ENCODE measurements at places on chromosomes 11 and 22.

- DNase-seq, result no peak
Measured at GRCh38 chr22:45995405-45996101, 18.6 kb upstream of the WNT7B start.

- DNase-seq, result no peak
Measured at GRCh38 chr22:17694193-17694592, 55.6 kb downstream of the BCL2L13 start.

GRCh38 chr11:29214833-29215232 lies 802.0 kb downstream of the KCNA4 start:
- no peak for DNase-seq

DNA sequence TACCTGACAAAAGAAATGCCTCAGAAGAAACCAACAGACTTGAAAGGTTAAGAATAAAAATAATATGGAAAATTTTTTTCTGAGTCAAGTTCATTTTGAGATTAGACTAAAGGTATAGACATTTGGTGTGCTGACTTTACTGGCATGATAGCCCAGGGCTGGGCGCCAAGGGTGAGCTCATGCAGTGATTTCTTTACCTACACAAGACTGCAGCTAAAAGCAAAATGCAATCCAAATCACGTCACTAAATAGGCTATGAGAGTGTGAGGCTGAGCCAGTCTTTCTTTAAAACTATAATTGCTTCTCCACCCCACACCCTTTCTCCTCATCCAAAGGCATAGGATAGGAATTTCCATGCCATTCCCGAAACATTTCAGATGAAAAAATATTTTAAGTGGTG lies 196.5 kb downstream of the FAM76B start:
- no peak for DNase-seq

DNA sequence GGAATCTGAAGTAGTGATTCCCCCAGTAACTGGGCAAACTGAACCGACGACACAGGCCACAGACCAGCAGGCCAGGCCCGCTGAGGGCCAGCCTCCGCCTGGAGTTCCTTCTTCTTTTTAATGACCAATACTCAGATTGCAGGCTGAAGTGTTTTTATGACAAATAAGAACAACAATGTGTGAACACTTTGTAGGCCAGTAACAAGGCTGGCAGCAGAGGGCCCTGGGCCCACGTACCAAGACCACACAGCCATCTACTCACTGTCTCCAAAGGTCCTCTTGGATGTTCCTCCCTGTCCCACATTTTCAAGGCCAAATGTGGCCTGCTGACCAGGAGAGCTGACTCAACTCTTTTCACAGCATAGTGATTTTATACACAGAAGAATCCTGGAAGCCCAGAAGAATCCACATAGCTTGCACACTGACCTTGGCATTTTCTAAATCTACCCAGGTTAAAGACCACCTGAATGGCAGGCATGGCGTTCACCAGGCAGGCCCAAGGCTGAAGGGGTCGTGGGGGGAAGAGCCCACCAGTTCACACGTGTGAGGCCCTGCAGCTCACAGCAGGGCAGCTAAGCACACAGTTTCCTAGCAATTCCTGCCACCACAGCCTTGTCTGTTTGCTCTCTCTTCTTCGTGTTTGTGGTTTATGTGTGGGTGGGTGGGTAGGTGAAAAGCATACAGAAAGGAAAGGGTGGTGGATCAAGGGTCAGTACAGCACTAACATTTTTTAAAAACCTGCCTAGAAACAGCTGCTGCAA lies 13.3 kb downstream of the SMCO4 start:
- DNase-seq, result no peak

DNA sequence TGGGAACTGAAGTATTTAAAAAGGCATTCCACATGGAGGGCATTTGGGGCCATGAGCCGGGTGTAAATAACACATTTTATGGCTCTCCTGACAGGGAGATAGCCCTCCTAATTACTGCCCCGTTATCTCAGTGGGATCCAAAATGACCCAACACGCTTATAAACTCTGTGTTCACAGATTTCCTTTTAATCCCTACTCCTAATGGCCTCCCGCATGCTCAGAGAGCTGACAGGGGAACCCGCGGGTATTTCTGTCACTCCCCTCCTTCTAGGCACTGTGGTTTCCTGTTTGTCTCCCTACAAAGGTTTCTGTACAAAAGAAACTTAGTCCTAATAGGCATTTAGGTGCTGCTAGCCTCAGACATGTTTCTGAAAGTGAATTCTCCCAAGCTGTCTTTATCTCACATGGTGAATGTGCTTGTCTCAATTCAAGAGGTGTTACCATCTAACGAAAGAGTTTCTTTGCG lies 202.8 kb upstream of the SEZ6L start:
- no peak for DNase-seq

- DNase-seq, result no peak
Measured at GRCh38 chr11:47271961-47272661, 2.2 kb downstream of the MADD start.

- no peak for DNase-seq
Measured at GRCh38 chr22:20002128-20002527, 14.5 kb downstream of the ARVCF start.

DNA sequence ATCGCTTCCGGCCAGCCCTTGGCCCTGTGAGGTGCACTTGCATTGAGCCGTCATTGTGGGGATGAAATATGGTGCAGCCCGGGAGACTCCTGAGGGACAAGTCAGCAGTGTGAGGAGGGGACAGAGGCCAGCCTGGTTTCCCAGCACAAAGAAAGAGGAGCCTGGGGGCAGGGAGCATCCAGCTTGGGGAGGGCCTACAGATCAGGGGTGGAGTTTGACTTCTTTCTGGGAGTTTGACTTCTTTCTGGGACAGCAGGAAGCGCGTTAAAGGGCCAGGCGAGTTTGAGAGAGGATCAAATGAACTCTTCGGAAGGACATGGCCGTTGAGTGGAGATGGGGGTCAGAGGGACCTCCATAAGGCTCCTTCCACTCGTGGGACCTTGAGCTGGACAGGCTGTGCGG lies 91.9 kb downstream of the LRRC32 start:
- no peak for DNase-seq

DNA sequence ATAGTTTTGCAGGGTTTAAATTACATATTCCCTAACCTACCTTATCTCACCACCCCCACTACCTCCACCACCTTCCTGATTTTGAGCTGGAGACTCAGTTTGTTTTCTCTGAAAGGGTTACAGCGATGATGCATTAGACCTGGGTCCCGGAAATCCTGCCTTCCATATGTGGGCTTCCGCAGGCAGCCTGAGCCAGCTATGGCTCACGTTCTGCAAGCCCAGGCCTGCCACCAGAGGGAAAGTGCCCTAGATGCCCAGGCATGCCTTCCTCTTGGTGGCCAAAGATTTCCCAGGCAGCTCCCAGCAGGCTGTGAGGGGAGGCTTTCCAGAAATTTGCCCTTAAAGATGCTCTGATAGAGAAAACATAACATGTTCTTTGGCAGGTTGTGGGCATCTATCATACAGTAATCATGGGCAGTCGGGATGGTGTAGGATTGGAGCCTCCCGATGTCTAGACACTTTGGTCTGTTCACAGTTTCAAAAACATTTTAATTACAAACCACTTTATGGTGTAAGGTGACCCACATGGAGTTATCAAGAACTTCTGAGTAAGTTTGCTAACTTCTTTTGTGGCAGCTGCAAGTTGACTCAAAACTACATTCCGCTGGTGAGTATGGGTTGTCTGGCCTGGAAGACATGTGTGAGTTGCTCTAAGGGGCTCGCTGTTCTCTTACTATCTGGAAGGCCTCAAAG lies 79.3 kb downstream of the MICAL2 start:
- no peak for DNase-seq

- no peak for DNase-seq
Measured at GRCh38 chr11:43955381-43956118, 13.1 kb downstream of the C11orf96 start.

GRCh38 chr11:74710281-74710938 lies 20.8 kb downstream of the CHRDL2 start:
- no peak for DNase-seq

DNA sequence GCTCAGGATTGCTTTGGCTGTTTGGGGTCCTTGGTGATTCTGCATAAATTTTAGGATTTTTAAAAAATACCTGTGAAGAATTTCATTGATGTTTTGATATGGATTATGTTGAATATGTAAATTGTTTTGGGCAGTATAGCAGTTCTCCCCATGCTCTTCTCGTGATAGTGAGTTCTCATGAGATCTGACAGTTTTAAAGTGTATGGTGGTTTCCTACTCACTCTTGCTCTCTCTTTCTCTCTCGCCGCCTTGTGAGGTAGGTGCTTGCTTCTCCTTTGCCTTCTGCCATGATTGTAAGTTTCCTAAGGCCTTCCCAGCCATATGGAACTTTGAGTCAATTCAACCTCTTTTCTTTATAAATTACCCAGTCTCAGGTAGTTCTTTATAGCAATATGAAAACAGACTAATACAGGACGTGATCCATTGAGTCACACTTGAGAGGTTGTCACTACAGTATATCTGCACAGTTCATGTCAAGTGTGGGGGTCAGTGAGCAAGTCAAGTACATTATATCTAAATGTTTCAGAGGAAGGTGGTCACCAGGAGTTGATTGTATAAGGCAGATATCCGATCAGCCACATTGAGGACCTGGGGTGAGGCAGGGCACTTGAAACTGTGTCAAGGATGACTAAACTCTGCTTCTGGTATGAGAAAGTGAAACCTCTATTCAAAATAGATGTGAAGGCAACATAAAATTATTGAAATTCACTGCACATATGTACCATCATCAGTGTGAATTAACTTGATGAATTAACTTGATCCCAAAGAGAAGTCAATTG lies 70.7 kb upstream of the CCDC179 start:
- DNase-seq, result no peak

DNA sequence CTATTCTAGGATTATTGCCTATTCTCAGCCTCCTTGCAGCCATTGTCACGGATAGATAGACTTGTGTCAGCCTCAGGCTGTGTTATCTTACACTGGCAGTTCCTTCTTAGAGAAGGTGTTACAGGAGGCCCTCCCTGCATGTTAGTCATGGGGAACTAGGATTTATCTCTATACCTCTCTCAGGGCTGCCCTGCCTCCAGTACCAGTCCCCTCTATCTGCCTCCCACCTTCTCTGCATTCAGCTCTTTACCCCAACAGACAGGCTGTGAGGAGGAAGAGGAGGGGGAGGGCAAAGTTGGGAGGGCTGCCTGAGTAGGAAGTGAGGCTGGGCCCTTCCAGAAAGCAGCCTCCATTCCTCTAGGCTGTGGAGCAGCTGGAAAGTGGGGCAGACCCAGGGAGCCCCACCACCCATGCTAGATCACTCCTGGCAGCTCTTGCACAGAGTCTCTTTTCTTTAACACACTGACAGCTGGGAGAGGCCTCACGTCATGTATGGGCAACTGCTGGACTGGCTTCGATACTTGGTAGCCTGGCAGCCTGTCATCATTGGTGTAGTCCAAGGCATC lies 2.9 kb upstream of the IL18BP start:
- no peak for DNase-seq

GRCh38 chr11:59173964-59174663 lies 2.2 kb downstream of the DTX4 start:
- no peak for DNase-seq

DNA sequence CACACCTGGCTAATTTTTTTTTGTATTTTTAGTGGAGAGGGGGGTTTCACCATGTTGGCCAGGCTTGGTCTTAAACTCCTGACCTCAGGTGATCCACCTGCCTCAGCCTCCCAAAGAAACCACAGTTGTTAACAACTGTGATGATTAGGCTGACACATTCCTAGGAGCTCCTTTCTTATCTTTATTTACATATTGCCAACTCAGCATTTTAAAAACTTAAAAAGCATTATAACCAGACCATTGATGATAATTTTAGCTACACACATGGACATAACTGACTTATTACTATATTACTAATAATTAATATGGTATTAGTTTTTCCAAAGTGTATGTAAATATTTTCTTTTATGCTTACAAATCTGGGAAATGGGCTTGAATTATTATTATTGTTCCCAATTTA lies 82.9 kb upstream of the FAT3 start:
- no peak for DNase-seq

- peak; percentile 29 for DNase-seq
Measured at GRCh38 chr11:59158206-59159068, 13.5 kb upstream of the DTX4 start.

- no peak for DNase-seq
Measured at GRCh38 chr11:102012946-102013345, 34.3 kb upstream of the CFAP300 start.

- DNase-seq, result no peak
Measured at GRCh38 chr11:121478226-121478894, 25.6 kb upstream of the SORL1-AS1 start.

DNA sequence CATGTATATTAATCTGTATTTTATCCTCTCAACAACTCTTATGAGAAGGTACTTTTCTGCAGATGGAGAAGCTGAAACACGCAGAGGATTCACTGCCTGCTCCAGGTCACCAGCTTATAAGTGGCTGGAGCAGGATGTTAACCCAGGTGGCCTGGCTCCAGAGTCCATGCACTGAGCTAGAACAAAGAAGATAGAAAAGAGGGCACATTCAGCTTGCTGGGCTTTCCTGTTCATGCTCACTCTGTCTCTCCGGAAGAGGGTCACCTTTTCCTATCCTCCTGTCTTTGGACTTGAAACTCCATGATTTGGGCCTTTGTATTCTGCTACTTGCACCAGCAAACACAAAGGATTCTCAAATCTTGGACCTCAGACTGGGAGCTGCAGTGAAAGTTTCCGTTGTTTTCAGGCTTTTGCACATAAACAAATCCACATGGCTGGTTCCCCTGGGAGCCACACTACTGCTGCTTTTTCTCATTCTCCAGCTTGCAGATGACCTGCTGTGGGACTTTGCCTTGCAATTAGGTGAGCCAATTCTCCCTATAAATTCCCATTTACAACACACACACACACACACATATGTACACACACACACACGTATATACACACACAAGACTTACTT lies 117.3 kb upstream of the GRK3 start:
- DNase-seq, result peak; percentile 2

DNA sequence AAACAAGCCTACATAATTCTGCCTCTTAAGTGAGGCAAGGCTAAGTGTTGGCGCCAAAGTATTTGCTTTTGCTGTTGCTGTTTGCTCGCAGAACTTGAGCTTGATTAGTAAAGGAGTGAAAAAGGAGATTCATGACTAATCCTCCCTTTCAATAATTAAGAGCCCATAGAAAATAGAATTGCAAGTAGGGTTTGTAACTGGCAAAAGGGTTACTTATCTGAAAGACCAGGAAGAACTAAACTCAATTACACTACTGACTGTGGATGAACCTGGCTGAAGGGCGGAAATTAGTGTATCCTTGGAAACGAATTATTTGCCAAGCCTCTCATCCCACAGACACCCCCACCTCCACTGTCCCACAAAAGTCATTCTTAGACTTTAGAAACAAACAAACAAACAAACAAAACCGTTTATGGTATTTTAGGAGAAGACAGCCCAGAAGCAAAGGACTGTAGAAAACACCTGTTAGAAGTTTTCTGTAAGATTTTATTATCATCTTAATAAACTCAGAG lies 411 bp upstream of the EXPH5 start:
- DNase-seq, result no peak

GRCh38 chr11:15234796-15235195 lies 120.1 kb downstream of the INSC start:
- no peak for DNase-seq

GRCh38 chr11:64934682-64935358 lies 873 bp downstream of the GPHA2 start:
- no peak for DNase-seq

GRCh38 chr11:67584205-67584880 lies 731 bp downstream of the GSTP1 start:
- DNase-seq, result peak; percentile 34

GRCh38 chr11:133146697-133147306 lies 385.5 kb downstream of the OPCML start:
- no peak for DNase-seq

All from hippocampal formation (tissue), 2 donors.